HCEC 1CT (cell line): ENCODE measurements at places on chromosomes 2 and 18.

- DNase-seq, result no peak
Observed at GRCh38 chr2:216352653-216353270, 19.5 kb downstream of the MARCHF4 start.

DNA sequence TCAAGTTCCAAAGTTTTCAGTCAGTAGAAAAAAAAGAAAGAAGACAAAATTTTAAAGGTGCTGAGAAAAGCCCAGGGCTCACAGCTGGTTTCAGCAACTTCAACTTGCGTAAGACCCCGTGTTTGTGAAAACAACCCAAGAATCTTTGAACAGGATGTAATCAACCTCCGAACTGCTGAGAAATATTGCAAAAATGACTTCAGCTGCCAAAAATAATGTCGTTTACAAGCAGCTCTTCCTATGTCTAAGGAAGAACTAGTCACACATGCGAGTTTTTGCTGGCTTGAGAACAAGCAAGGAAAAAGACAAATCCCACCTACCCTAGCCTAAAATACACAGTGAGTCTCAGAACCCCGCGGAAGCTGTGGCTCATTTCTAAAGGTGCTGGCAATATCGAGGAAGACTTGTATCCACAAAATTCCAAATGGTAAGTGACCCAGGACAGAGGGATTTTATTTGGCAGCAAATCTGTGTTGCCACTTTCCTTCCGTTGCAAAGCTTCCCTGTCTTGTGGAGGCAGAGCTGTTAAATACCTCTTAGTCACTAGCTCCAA, 59.8 kb upstream of the SLC8A1 start:
- peak; percentile 83 for DNase-seq

GRCh38 chr2:22817197-22817596, 567.8 kb upstream of the KLHL29 start:
- no peak for DNase-seq

DNA sequence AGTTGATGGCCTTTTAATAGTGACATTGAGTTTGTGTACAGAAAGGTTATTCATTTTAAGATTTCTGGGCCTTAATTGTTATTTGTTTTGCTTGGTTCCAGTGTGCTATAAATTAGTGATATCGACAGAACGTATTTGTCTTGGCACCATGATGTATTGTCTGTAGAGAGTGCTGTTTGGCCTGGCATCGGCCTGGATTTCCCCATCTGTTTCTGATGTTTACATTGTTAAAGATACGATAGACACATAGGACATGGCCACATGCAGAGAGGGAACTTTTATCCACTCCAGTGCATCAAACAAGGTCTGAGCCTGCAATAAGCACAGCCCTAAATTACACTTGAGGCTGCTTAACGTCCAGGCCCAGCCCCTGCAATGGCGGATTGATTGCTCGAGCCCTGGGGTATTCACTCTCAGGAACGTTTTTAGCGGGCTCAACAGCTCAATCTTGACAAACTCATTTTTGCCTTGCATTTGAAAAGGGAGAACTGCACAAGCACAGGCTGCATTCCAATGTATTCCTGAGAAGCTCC, 144.7 kb downstream of the SLC4A3 start:
- DNase-seq, result no peak

DNA sequence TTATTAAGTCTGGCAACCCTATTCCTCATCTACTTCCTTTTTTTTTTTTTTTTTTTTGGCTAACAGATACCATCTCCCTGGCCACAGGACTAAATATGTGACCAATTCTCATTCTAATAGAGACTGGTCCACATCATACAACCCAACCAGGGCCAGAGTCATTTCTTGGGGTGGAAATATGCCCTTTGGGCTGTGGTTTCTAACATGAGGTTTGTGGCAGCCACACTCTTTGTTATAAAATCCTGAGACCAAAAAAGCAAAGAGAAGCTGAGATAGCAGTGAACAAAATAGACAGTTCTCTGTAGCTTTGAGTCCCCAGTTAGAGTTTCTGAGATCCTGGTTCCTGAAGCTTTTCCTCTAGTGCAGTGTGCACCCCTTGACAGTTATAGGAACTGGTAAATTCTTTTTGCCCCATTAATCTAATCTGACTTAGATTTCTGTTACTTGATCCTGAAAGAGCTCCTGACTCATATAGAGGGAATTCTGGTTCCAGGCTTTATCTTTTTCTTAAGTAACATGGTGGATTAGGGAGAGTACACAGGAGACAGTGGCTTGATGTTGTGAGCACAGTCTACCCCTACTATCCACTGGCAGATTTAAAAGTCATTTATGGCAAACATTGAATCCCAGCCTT, 86.8 kb downstream of the MAIP1 start:
- DNase-seq, result peak; percentile 85

- DNase-seq, result no peak
Observed at GRCh38 chr2:162343492-162343823, 474 bp upstream of the GCA start.

- no peak for DNase-seq
Observed at GRCh38 chr18:79540161-79540903, 139.3 kb upstream of the CTDP1 start.

GRCh38 chr18:22558945-22559385, 141.2 kb upstream of the CTAGE1 start:
- DNase-seq, result no peak

DNA sequence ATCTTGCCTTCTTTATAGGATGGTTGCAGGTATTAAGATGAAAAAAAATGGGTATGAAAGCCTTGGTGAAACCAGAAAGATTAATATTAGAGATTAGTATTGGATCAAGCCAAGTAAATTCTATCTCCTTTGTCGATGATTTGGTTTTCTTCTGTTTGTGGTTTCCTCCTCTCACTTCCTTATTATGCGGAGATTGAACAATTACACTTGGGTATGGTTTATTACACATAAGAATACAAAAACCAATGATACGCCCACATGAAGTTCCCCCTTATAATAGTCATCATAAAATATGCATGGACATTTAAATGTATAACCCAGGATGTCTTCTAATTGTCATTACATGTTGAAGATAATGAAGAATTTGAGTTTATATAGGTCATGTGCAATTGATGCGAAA, 4.9 kb downstream of the LTBP1 start:
- no peak for DNase-seq

DNA sequence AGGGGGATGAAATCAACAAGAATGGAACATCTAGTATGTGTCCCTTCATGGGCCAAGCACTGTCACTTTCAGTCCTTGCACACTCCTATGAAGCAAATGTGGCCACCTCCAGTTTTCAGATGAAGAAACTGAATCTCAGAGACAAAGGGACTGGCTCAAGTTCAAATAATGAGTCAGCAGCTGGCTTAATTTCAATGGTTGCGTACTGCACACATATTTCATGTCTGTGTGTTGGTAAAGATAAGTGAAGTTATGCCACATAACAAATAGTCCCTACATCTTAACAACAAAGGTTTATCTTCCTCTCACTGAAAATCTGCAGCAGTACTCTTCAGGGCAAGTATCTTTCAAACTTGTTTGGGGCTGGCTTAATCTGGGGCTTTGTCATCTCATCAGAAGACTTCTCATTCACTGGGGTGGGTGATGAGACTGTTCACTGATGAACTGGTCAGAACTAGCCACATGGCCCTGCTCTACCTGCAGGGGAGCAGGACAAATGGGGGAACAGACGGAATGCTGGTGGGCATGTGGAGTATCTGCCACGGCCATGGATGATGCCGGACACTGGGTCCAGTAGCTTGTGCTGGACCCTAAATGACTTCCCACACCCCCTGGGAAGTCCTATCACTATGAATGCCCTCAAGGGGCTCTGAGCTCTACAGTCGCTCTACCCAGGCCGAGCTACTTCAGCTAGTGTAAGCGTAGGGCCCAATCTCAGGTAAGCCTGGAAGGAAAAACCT, 263.2 kb downstream of the CYP26B1 start:
- DNase-seq, result peak; percentile 45

DNA sequence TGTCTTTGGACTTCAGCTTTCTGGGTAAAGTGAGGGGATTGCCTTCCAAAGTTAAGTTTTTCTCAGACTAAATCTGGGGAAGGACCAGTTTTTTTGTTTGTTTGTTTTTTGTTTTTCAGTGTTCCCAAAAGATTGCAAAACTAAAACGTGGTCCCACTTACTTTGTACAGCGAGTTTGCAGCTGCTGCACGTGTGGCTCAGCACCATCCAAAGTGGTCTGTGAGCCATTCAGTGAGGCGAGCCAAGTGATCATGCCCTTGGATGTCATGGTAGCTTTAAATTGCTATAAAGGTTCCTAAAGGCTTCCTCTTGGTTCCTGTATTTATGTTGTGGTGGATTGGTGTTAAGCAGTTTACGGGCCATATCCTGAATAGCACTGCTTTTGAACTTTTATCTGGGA, 23.0 kb downstream of the TET3 start:
- no peak for DNase-seq

DNA sequence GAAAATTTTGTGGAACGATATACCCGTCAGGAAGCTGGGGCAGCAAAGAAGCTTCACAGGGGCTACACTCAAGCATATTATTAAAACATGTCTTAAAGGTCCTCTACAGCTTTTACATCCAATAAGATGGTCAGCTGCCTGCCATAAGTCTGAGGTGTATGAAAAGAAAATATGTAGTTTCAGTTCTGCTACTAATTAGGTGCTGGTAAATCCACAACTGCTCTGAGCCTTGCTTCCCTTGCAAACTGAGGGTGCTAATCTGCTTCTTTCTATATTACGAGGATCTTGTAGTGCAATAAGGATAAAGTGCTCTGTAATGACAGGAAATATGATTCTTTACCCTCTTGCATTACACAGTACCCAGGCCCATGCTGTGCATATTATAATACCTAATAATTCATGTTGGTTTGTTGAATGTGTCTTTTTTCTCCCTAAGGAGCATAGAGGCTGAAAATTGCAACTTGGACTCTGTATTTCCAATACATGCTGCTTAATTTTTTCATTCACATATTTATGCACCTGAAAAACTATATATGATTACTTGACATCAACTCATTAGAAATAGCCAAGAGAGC, 14.5 kb upstream of the SLC8A1 start:
- DNase-seq, result no peak

DNA sequence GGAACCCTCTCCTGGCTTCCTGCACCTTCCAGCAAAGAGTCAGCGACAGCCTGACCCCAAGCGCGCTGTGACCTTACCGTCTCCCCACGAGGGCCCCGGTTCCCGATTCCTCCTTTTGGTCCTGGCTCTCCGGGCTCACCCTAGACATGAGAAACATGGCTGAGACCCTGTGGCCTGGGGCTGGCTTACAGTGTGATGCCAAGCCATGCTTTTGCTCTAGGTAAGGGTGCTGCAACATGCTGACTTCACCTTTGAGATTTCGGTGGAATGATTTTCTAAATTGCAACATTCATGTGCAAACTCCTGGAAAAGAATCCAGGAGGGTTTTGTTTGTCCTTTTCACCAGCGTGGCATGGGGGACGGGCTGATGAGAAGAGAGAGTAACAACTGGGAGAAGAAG, 63.9 kb downstream of the COL6A3 start:
- DNase-seq, result no peak

DNA sequence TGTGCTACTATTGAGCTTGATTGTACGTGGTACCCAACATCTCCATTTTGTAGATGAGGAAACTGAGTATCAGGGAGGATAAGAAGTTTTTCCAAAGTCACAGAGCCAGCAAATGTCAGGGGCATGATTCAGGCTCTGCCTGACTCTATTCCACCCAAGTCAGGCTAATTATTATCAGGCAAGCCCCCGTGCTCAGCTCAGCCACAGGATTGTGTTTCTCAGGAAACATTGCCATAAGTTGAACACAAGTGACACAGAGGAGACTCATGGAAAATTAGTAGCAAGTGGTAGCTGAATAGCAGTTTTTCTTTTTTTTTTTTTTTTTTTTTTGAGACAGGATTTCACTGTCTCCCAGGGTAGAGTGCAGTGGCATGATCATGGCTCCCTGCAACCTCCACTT, 260.5 kb downstream of the C1D start:
- DNase-seq, result no peak

DNA sequence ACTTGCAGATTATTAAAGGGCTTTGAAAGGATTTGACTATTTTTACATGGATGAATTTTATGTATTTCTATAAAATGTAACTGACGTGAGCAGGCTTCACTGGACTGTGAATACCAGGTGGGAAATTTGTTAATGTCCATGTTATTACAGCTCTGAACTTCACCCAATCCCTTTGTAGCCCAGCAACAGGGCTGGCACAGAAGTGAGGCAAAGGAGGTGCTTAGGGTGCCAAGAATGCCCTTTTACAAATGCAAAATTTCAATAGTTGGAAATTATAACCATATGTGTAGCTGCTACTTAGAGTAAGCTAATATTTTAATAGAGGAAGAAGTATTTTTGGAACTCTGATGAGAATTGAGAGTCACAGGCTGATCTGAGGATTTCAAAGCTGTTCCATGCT, 53.7 kb upstream of the FAM98A start:
- no peak for DNase-seq

- no peak for DNase-seq
Observed at GRCh38 chr2:64905338-64906024, 83.7 kb upstream of the SLC1A4 start.

DNA sequence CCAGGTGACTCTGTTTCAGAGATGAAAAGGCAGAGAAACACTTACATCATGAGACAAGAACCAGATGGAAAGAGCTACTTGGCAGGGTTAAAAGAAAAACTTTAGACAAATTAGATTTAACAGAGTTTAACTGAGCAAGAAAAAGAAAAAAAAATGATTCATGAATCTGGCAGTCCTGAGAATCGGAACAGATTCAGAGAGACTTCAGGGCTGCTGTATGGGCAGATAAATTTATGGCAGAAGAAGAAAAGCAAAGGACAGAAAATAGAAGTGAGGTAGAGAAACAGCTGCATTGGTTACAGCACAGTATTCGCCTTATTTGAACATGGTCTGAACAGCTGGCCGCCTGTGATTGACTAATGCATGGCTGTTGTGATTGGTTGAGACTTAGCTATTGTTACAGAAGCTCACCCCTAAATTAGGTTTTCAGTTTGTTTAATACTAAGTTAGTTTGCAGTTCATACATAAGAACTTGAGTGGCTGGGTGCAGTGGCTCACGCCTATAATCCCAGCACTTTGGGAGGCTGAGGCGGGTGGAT, 43.0 kb upstream of the RHOB start:
- DNase-seq, result no peak

GRCh38 chr2:160105366-160105765, 43.0 kb upstream of the PLA2R1 start:
- DNase-seq, result no peak
